ENCODE measurements at places on chromosomes 2 and 18. TPM values are rescaled to one million over a fixed set of nuclear protein-coding genes. Genes with fewer than 3 reads are reported as not detected.

The SERPINB2 gene
- polyA plus RNA-seq: not detected

The CACNB4 gene
- 1.1 TPM for polyA plus RNA-seq

The NEB gene
- polyA plus RNA-seq: 8.4 TPM

The TSGA10 gene
- 4.8 TPM for polyA plus RNA-seq

The C18orf54 gene
- polyA plus RNA-seq: 2.2 TPM

The C1QL2 gene
- 5.2 TPM for polyA plus RNA-seq

The TPO gene
- 0.14 TPM for polyA plus RNA-seq

The KCNJ13 gene
- not detected for polyA plus RNA-seq

The FNDC4 gene
- 23.0 TPM for polyA plus RNA-seq

The WDCP gene
- polyA plus RNA-seq: 7.8 TPM

The FAP gene
- polyA plus RNA-seq: 0.32 TPM

The SH2D6 gene
- polyA plus RNA-seq: 1.8 TPM

The SATB2 gene
- 7.2 TPM for polyA plus RNA-seq

The GAD1 gene
- polyA plus RNA-seq: 17.2 TPM

The TUBA4B gene
- not detected for polyA plus RNA-seq

The MEP1B gene
- not detected for polyA plus RNA-seq

The UGT1A7 gene
- not detected for polyA plus RNA-seq

The DARS1 gene
- polyA plus RNA-seq: 51.3 TPM

The KLHL30 gene
- polyA plus RNA-seq: not detected

The FAM161A gene
- polyA plus RNA-seq: 5.3 TPM

The HOXD12 gene
- polyA plus RNA-seq: 1.3 TPM

The NEU2 gene
- polyA plus RNA-seq: not detected

The SKOR2 gene
- polyA plus RNA-seq: not detected

The ATP6V1B1 gene
- polyA plus RNA-seq: 2.4 TPM

The TWIST2 gene
- polyA plus RNA-seq: not detected

The NYAP2 gene
- 0.20 TPM for polyA plus RNA-seq

The GLS gene
- 30.2 TPM for polyA plus RNA-seq

The MATN3 gene
- 2.0 TPM for polyA plus RNA-seq

The CDK5R2 gene
- polyA plus RNA-seq: 44.3 TPM

The LAMA1 gene
- 0.32 TPM for polyA plus RNA-seq

The ELOA2 gene
- polyA plus RNA-seq: not detected

The TTL gene
- 36.6 TPM for polyA plus RNA-seq

The BOLL gene
- polyA plus RNA-seq: not detected

The PLCD4 gene
- 9.7 TPM for polyA plus RNA-seq

The MMADHC gene
- polyA plus RNA-seq: 45.5 TPM

The COL5A2 gene
- 5.1 TPM for polyA plus RNA-seq

The GAREM2 gene
- 14.9 TPM for polyA plus RNA-seq

The RFX8 gene
- not detected for polyA plus RNA-seq

The M1AP gene
- 0.19 TPM for polyA plus RNA-seq

The MYOM1 gene
- 3.1 TPM for polyA plus RNA-seq

The EGR4 gene
- polyA plus RNA-seq: 0.83 TPM

The FAM168B gene
- polyA plus RNA-seq: 80.9 TPM

The CTAGE1 gene
- polyA plus RNA-seq: not detected

The NPHP1 gene
- polyA plus RNA-seq: 3.6 TPM

The DRC1 gene
- 0.88 TPM for polyA plus RNA-seq

Measured in brain (organoid and tissue), 16 donors.